ENCODE measurements at places on chromosomes 5 and 9.

- DNase-seq = no peak
Observed at GRCh38 chr9:114524247-114524681, 19.0 kb upstream of the WHRN start.

- DNase-seq = no peak
Observed at GRCh38 chr5:118862596-118862995, 125.8 kb downstream of the DTWD2 start.

- no peak for DNase-seq
Observed at GRCh38 chr5:84131372-84131771, 253.3 kb downstream of the EDIL3 start.

DNA sequence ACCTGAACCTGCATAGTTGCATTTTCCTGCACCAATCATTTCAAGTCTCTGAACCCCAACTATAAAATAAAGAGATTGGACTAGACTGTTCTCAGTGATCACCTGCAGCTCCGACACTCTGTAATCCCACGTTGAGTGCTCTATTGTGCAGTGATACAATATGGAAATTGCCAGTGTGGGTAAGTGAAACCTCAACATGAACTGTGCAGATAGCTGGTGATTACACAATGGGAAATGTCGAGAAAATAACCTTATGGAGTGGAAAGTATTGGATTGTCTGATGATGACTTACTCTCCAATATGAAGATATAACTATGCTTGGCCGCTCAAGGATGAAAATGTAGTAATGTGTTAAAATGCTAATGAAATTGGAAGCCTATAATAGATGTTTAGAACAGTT, 293.1 kb upstream of the BRINP1 start:
- no peak for DNase-seq

GRCh38 chr5:163330723-163331668, 106.4 kb upstream of the CCNG1 start:
- no peak for DNase-seq

- DNase-seq = no peak
Observed at GRCh38 chr5:102998224-102998623, 121.7 kb downstream of the GIN1 start.

DNA sequence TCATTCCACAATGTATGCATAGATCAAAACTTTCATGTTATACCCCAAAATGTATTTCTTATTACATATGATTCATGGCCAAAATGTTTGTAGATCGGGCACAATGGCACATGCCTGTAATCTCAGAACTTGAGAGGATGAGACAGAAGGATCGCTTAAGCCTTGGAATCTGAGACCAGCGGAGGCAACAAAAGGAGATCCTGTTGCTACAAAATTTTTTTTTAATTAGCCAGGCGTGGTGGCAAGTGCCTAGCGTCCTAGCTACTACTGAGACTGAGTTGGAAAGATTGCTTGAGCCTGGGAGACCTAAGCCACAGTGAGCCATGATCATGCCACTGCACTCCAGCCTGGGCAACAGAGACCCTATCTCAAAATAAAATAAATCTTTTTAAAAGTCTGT, 89.9 kb downstream of the MAPKAP1 start:
- DNase-seq = no peak

DNA sequence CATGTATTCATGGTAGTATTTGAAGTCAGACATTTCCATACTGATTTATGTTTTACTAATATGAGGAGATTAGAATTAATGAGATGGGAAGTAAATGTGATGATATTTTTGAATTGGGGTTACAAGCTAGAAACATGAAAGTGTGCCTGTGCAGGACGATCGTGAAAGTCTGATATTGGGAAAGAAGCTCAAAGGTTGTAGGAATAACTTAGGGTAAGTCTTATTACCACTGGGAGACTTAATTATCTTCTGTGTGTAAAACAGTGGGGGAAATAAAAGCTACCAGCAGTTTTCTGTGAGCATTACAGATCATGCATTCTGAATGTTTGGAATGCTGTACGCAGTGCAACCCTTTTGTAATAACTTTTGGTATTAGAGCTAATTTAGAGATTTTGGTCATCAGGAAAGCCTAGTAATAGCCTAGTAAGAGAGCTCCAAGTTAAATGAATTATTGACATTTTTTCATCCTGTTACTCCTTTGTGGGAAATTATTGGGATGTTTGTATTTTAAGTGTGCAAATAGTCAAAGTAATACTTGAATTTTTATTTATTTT, 153.9 kb downstream of the PCSK5 start:
- no peak for DNase-seq

- DNase-seq = no peak
Observed at GRCh38 chr5:138983984-138984383, 108.8 kb upstream of the LRRTM2 start.

DNA sequence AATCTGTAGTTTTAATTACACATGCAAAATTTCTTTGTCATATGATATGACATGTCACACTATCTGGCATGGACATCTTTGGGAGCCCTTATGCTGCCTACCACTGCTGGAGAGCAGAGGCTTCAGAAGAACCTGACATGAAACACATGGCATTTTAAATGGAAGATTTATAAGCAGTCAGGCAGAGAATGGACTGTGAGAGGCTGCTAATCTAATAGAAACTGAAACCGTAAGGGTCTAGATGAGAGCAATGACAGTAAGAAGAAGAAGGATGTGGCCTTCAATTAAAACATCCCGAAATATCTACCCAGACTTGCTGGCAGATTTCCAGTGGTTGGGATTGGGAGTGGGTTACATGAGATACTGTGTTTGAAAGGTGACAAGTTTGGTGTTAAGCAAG, 149.8 kb downstream of the MACIR start:
- DNase-seq = no peak

- DNase-seq = no peak
Observed at GRCh38 chr9:134887686-134888602, 7.3 kb downstream of the FCN2 start.

DNA sequence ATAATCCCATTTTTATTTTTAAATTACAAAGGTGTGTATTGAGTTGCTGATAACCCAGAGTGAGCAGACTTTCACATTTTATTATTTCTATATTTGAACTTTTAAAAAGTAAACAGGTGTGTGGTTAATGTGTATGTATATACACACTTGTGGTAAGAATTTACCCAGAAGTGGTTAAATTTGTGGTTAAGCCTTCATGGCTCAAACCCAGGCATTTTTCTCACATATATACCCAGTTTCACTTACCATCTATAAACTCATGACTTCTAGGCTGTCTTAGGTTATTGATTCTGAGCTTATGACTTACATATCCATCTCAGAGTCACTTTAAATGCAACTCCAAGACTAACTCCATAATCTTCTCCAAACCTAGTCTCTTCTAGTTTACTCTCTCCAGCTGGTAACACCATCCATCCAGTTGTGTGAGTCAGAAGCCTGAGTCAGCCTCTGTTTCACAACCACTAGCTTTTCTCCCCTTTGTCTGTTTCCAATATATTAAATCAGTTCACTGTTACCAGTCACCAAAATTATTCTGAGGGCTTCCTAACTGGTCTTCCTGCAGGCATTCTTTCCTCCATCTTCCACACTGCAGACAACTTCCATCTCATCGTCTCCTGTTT, 20.2 kb downstream of the ZBED3 start:
- DNase-seq = no peak

Measured in hematopoietic multipotent progenitor cell treated with erythropoietin and hydrocortisone succinate and interleukin-3 and kit ligand, for 15 days (in vitro differentiated cells).